ENCODE measurements at places on chromosomes 3 and 15.

- no peak for DNase-seq
Measured at GRCh38 chr3:13189639-13190377, 116.6 kb upstream of the IQSEC1 start.

DNA sequence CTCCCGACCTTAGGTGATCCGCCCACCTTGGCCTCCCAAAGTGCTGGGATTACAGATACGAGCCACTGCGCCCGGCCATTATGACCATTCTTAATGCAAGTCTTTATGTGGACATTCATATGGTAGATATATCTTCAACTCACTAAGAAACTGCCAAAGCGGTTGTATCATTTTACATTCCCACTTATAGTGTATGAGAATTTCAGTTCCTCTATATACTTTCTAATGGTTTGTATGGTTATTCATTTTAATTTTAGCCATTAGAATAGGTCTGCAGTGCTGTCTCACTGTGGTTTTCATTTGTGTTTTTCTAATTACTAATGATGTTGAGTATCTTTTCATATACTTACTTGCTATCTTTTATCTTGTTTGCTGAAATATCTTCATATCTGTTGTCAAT is 32.5 kb downstream of the TCF12 start:
- DNase-seq, result no peak

GRCh38 chr3:158167737-158168557 is 58.1 kb downstream of the RSRC1 start:
- peak; percentile 91 for DNase-seq

DNA sequence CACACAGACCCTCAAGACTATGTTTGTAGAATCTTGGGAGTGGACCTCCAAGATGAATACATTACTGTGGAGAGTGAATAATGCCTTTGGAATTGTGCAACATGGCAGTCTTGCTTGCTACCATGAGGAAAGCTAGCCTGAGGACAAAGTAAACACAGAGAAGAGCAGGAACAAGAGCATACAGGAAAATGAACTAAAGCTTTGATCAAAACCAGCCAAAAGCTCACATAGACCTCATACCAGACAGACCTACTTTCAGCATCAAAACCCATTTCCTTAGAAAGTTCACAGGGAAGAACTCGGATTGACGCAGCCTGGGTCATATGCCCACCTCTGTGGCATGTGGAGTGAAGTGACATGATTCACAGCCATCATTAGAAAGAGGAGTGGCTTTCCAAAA is 3.3 kb upstream of the RAB8B start:
- no peak for DNase-seq

DNA sequence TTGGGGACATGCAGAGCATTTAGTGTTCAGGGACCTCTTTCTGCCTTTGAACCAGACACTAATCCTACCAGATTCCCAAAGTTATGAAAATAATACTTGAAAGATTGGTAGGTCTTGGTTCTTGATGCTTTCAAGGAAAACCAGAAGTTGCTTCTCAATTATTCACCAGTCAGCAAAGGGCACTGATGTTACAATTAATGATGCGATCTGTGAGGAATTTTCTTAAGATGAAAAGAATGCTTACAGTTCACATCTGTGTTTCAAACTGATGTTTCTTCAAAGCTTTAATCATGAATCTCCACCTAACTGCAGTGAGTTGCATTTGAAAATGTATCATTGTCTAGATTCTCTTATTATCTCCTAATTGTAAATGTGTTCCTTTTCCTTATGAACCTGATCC is 161.0 kb downstream of the NAALADL2 start:
- no peak for DNase-seq

DNA sequence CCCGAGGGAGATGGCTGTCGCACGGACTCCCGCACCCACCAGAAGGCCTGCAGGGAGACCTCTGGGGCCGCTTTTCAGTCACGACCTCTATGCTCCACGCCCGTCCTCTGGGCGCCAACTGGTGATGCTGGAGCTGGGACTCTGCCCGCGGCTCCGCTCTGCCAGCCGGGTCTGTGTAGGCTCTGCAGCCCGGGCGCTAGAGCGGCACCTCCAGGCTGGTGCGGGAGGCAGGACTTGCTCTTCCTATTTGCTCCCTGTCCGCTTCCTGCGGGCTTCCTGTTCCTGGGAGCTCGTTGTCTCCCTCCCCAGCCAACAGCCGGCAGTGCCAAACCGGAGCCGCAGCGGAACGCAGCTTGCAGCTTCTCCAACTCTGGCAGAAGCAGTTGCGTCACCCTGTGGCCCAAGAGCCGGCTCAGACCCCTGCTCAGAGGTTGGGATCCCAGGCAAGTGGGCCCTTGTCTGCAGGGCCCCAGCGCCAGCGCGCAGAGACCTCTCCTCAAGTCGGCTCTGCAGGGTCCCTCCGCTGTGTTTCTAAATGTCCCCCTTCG is 285.9 kb downstream of the XXYLT1 start:
- no peak for DNase-seq

DNA sequence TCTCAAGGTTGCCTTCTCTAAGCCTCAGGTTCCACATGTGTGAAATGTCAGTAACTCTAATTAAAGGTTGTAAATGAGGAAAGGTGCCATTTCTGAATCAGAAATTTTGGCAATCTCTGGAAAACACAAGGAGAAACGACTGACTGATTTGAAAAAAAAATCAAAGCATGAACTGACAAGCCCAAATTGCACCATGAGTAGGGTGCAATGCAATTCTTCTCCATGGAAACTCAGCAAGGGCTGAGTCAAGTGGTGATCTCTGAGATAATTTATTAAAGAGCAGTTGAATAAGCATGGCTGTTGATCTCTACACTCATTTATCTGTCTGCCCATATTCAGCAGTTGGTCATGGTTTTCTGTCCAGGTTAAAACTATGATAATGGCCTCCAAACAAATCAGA is 201.6 kb upstream of the CMC1 start:
- no peak for DNase-seq

DNA sequence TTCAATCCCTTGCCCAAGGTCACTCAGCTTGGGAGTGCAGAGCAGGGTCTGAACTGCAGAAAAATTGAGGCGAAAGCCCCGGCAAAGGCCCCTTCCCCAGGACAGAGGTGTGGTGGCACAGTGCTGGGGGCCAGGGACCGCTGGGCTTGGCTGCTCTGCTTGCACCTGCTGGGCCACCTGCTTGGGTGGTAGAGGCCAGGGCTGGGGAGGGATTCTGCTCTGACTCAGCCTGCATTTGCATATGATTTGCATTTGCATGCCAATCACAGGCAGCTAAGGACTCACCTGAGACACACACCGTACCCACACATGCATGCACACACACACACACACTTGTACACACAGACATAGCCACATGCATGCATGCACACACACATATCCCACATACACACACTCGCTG is 9.9 kb downstream of the GRM2 start:
- DNase-seq, result no peak

- no peak for DNase-seq
Measured at GRCh38 chr3:78818161-78818985, 949.4 kb downstream of the ROBO1 start.

DNA sequence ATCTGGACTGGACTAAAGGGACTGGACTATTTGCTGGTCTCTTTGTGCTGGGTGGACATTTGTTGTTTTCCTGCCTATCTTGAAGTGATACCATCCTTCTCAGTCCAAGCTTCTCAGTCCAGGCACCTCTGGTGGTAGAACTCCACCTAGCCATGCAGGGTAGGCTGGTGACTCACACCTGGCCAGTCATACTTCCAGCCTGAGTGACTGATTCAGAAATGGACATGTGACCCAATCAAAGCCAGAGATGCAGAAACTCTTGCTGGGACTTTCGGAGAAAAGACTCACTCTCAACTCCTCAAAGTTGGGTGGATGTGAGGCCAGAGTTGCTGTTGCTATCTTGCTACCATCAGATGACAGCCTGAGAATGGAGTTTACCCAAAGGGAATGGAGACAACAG is 5.6 kb upstream of the ASB14 start:
- peak; percentile 61 for DNase-seq
